Smooth muscle cell of the coronary artery (primary cell): ENCODE measurements at places on chromosomes 16 and 17. TPM values are rescaled to one million over a fixed set of nuclear protein-coding genes. Genes with fewer than 3 reads are reported as not detected.

Gene TMEM98
- total RNA-seq = 142 and 224 TPM in 2 replicates

Gene RNPS1
- 19.3 and 47.3 TPM in 2 replicates for total RNA-seq

Gene FBXO47
- under 0.01 TPM in 1 of 2 replicates, not detected in the other for total RNA-seq

Gene RHBDF1
- total RNA-seq = 27.8 and 35.7 TPM in 2 replicates

Gene PRAC1
- total RNA-seq = not detected in 2 replicates

Gene TP53TG3
- total RNA-seq = 0.35 TPM in 1 of 2 replicates, not detected in the other

Gene TPSD1
- total RNA-seq = not detected in 2 replicates

Gene CLEC18B
- total RNA-seq = 0.47 and 4.1 TPM in 2 replicates

Gene MATCAP1
- total RNA-seq = 12.7 and 20.0 TPM in 2 replicates

Gene GPATCH8
- 10.4 and 13.5 TPM in 2 replicates for total RNA-seq

Gene PRSS21
- total RNA-seq = 0.15 and 0.23 TPM in 2 replicates

Gene OR3A1
- not detected in 2 replicates for total RNA-seq

Gene AOC2
- 0.23 and 0.30 TPM in 2 replicates for total RNA-seq

Gene UBALD2
- 1.6 and 2.6 TPM in 2 replicates for total RNA-seq

Gene TBX4
- not detected in 2 replicates for total RNA-seq

Gene DNAH3
- under 0.01 TPM in 1 of 2 replicates, not detected in the other for total RNA-seq
